ENCODE measurements at places on chromosomes 2 and 18.

DNA sequence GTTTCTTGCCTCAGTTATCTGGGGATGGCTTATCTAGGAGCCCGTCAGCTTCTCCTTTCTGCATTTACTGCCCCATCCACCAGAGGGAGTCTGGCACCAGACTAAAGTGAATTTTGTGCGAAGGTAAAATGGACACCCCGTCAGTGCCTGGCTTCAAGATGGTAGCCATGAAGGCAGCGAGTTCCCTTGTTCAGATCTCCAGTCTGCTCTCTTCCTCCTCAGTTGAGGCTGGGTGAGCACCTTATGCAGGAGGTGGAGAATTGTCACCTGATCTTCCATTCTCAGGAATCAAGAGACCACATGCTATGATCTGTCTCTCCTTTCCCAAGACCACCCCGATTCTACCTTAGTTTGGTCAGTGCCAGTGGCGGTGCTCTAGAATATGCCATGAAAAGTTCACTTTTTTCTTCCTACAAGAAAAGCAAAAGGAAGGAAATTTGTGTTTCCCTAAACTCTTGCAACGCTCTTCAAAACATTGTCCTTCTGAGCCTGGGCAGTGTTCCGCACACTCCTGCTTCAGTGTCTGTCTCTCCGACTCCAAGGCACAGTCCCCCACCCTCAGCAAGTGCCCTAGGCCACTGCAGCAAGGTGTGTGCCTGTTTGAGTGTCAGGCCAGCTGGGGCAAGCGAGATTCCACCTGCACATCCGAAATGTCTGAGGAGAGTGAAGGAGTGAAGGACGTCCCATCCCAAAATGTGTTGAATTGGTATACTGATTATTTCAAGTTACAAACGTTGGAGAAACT lies 168.6 kb downstream of the SS18 start:
- DNase-seq: peak; percentile 57

GRCh38 chr2:27249159-27249890 lies 13.5 kb downstream of the SLC30A3 start:
- DNase-seq: no peak

GRCh38 chr18:46427216-46427995 lies 229.6 kb downstream of the LOXHD1 start:
- no peak for DNase-seq

GRCh38 chr18:46097431-46097800 lies 680 bp downstream of the ATP5F1A start:
- DNase-seq: no peak

- DNase-seq: no peak
These were observed 83.2 kb downstream of the GYPC start for GRCh38 chr2:126739141-126739540.

- DNase-seq: peak; percentile 64
These were observed 96.5 kb upstream of the SERTAD2 start for GRCh38 chr2:64750001-64750816.

- peak; percentile 52 for DNase-seq
These were observed 14.8 kb downstream of the ERBB4 start for GRCh38 chr2:212523756-212524155.

DNA sequence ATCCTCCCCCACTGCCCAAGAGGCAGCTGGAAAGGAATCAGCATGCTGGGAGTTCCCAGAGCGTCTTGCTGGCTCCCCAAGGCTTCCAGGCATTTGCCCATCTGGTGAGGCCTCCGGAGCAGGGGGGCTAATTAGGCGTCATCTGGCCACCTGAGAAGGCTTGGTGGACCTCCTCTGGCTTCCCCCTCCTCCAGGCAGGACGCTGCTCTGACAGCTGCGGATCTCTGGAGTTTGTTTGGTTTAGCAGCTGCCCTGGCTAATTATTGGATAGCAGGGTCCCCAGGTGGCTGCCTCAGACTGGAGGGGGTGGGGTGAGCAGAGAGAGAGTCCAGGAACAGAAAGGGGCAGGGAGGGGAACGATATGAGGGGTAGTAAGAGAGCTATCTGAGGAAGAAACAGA lies 425.2 kb upstream of the MEX3C start:
- DNase-seq: no peak

GRCh38 chr2:6650311-6650710 lies 215.4 kb downstream of the CMPK2 start:
- DNase-seq: no peak

DNA sequence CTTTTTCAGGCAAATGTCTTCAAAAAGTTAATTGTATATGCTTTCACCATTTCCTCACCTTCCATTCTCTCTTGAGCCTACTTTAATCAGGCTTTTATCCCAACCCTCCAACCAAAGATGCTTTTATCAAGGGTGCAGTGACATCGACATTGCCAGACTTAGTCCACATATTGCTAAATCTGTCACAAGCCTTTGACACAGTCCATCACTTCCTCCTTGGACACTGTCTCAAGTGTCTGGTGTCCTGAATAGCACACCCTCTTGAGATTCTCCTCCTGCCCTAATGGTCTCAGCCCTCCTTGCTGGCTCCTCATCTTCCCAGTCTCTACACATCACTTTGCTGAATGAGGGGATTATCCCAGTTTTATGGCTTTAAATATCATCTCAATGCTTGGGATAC lies 147.5 kb upstream of the SLC39A10 start:
- DNase-seq: no peak

GRCh38 chr2:218008060-218009040 lies 5.6 kb upstream of the TNS1 start:
- DNase-seq: no peak

GRCh38 chr2:171824086-171824485 lies 70.0 kb downstream of the SLC25A12 start:
- peak; percentile 31 for DNase-seq

GRCh38 chr18:31482051-31482450 lies 15.9 kb upstream of the DSG2 start:
- no peak for DNase-seq

DNA sequence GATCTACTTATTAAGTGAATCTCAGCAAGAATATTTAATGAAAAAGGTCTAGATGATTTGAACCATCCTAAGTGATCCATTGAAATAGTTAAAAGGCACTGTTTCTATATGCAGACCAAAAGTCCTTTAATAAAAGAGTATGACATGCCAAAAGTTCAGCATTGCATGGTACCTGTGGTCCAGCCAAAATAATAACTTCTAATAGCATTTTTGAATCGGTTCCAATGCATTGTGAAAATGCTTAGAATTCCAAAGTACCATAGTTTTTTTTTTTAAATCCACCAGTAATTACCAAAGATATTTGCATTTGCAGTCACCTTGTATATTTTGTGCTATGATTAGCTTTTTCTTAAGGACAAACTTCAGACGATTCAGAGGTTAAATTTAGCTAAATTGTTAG lies 79.9 kb downstream of the NYAP2 start:
- DNase-seq: no peak

DNA sequence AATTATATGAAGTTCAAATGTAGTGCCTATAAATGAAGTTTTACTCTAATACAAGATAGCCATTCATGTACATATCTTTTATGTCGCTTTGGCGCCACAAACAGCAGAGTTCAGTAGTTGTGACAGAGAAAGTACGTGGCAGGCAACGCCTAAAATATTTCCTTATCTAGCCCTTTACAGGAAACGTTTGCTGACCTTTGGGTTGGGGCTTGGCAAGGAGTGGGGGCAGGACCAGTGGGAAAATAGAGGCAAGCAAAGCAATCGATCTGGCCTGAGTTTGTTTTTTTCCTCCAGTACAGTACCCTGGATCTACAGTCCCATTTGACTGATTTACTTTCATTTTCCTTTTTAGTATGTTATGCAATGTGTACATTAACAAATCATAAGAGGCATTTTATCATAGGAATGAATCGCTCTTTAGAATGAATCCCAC lies 13.1 kb downstream of the CCDC68 start:
- peak; percentile 7 for DNase-seq

GRCh38 chr2:202127687-202128331 lies 54.8 kb downstream of the KIAA2012 start:
- DNase-seq: no peak

GRCh38 chr2:142037744-142038143 lies 93.1 kb downstream of the LRP1B start:
- peak; percentile 78 for DNase-seq

DNA sequence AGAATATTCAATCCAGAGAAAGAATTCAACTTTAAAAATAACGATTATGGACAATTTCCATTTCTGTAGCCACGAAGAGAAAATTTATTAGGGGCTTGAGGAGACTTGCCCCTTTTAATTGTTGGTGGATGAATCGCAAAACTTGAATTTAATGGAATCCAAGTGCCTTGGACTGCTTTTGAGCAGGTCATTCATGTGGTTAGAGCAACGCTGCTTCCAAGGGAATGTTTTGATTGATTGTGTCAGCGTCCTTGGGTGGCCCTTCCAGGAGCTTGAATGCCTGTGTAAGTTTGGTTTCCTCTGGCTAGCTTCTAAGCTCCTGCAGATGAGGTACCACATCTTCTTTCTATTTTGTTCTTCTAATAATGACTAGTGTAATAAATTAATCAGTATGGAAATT lies 213.4 kb downstream of the LTBP1 start:
- DNase-seq: no peak

GRCh38 chr18:56246916-56247315 lies 391.5 kb downstream of the TXNL1 start:
- no peak for DNase-seq

DNA sequence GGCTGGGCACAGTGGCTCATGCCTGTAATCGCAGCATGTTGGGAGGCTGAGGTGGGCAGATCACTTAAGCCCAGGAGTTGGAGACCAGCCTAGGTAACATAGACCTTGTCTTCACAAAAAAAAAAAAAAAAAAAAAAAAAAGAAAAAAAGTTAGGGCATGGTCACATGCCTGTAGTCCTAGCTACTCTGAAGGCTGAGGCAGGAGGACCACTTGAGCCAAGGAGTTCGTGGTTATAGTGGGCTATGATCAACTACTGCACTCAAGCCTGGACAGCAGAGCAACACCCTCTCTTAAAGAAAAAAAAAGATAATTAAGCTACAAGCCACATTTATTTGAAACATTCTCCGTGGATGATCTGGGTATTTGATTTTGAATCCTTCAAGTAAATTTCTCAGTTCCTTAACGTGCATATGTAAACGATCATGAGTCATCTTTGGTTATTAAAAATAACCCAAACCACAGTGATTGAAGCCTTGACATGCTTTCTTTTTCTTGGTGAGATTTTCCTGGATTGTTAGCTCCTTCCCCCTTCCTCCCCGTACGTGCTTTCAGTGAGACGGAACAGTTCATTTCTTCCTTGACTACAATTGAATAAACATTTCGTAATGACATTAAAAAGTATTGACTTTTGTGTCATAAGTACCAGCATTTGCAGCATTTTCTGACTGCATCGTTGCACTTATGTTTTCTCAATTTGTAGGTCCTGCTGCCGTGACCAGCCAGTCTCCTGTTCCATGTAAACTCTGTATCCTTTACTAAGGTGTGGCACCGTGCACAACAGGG lies 20.3 kb downstream of the RMC1 start:
- no peak for DNase-seq

DNA sequence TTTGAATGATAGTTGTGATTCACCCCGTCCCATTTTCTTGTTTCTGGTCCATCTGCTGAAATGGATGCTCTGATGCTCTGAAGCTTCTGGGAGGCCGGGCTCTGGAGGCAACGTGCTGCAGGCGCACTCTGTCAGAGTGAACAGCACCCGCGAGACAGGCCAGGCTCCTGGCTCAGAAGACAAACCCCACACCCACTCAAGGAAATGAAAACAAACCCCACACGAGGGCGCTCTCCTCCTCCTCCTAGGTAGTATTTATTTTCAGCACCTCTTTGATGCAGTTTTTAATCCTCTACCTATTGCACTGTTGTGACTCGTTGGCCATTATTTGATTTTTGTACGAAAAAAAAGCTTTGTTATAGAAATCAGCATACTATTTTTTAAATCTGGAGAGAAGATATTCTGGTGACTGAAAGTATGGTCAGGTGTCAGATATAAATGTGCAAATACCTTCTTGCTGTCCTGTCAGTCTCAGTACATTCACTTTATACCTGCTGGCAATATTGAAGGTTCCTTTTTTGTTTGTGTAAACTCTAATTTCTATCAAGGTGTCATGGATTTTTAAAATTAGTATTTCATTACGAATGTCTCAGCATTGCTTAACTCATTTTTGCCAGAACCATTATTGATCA lies 10.3 kb upstream of the CHST10 start:
- DNase-seq: peak; percentile 55

- no peak for DNase-seq
These were observed 85.2 kb upstream of the FN1 start for GRCh38 chr2:215521031-215521430.

- DNase-seq: no peak
These were observed 681.2 kb downstream of the RNF144A start for GRCh38 chr2:7598402-7598801.

DNA sequence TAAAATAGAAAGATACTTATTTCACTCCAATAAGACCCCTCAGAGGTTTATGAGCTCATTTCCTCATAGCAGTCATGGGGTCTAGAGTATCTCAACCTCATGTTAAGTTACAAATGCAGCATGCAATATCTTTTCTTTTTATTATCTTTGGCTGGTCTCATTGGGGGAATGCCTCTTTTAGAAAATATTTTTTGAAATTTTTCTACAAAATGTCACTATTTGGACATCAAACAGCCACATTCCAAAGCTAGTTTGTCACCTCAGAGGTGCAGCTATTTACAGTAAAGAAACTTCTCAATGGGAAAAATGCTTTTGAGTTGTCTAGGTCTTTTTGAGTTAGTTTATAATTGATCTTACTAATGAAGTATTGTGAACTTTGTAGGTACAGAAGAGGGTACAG lies 370.7 kb upstream of the LRATD1 start:
- DNase-seq: no peak

DNA sequence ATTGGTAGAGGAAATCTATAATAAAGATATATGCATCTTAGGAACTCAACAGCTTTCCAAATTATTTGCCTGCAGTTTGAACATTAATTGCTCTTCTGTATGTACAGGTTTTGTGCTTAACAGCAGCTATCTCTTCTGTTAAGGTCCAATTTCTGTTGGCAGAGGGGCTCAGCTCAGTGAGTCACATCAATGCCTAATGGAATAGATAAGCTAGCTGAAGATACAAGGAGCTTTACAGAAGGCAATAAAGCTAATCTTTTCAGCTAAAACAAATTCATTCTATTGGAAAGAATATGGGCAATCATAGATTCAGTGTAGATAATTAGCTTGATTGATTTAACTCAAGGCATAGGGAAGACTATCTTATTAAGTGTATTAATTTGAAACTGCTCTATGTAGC lies 58.4 kb upstream of the UNC80 start:
- no peak for DNase-seq

DNA sequence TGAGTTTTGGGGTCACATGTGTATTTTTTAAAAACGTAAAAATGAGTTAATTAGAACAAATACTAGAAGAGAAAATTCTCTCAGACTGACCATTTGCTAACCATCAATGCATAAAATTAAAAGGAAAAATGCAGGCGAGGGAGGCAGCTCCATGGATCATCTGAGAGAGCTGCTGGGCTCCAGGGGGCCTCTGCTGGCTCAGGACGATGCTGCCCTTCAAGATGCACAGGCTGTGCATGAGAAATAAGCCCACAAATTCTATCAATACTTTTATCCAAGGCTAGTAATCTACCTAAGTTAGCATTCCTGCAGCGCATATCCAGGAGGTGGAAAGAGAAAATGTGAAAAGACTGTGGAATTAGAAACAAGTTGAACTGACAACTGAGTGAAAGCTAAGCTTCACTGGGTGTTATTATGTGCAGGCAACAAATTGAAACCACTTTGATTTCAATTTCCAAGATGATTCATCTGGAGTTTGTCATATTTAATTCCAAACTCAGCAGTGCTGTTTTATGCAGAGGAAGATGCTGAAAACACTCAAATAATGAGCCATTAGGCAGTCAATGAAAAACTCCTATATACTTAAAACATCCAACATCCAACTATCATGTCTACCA lies 261.1 kb downstream of the NBAS start:
- DNase-seq: no peak

- DNase-seq: no peak
These were observed 310.8 kb downstream of the GALR1 start for GRCh38 chr18:77560341-77560992.
